ENCODE measurements at places on chromosomes 6 and 20. TPM values are rescaled to one million over a fixed set of nuclear protein-coding genes. Genes with fewer than 3 reads are reported as not detected.

GRCh38 chr6:32779036-32779435 lies 15.7 kb upstream of the HLA-DQB2 start:
- DNase-seq = no peak

DNA sequence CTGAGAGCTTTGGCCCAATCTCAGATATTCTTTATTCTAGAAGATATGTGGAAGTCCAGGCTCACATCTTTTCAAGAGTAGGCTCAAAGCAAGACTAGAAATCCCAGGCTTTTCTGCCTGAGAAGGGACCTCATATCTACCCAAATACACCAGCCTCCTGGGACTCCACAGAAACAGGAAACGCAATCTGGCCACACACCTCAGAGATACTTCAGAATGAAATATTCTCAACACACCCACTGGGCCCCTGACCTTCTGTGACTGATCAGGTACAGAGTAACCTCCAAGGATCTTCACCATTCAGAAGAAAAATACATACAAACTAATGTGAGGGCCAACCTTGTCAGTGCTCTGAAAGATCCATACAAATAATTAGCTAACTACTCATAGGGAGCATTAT lies 183.2 kb downstream of the HIVEP2 start:
- no peak for DNase-seq

GRCh38 chr6:149154261-149154821 lies 163.2 kb upstream of the TAB2 start:
- DNase-seq = no peak

The KIF25 gene
- polyA plus RNA-seq = not detected

DNA sequence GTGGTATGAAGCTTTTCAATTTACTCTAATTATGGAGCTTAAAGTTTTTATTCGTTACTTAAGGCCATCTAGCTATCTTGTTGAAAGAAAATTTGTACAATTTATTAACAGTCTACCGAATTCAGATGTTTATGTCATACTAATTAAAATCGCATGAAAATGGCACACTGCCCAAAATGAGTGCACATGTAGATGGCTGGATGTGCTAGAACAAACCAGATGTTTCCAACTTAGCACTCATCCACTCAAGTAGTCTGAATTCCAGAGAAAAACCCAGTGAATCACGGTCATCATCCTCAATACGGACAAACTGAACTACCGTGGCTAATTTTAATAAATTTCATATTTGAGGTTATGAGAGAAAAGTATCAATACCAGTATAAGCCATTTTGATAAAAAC lies 70.4 kb downstream of the COL12A1 start:
- DNase-seq = no peak

The MUCL3 gene
- not detected for polyA plus RNA-seq

The MUC21 gene
- polyA plus RNA-seq = not detected

DNA sequence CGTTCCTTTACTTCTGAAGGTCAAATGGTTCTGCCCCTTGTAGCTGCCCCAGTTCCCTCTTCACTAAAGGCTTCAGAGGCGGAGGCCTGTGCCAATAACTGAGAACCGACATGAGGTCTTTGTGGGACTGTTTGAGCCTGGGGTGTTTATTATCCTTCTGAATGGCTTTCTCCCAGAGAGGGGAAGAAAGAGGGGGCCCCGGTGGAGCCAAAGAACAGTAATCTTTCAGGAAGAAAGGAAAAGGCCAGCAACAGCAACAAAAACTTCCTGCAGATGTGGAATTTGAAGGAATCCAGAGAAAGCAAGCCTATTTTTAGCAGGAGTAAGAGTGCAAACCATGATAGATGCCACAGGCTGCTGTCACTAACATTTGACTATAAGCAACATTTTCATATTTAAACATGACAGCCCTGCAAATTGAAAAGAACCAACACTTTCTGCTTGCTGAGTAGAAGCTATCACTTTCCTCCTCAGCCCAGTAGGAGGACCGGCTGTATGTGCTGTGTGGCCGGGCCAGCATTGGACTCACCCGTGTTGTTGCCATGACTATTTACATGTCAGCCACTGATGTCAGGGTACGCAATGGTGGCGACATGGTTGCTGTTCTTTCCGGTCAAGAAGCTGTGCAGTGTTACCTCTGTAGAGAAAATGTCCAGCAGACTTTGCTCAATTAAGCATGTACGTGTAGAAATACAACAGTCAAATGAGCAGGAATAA lies 121.3 kb downstream of the SOBP start:
- no peak for DNase-seq

- DNase-seq = no peak
These were observed 242.7 kb downstream of the MYLK4 start for GRCh38 chr6:2508071-2508470.

- no peak for DNase-seq
These were observed 1.3 kb downstream of the PLCB1 start for GRCh38 chr20:8133310-8133768.

DNA sequence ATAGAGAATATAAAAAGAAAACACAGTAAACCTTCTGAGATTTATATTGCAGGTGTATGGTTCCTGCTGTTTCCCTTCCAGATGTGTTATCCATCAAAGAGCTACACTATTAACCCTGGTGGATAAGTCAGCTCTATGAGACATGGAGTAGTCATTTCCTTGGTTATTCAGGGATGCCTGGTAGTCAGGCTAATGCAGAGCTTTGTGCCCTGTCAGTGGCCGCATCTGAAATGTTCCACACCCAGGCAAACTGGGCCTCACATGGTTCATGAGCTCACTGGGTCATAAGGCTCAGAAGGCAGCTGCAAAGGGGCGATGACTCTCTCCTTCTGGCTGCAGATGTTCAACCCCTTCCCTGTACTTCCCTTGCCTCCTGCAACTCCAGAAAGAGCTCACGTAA lies 473.6 kb downstream of the EPHA7 start:
- DNase-seq = no peak

- DNase-seq = no peak
These were observed 30.4 kb downstream of the NTSR1 start for GRCh38 chr20:62739067-62739466.

- DNase-seq = no peak
These were observed 22.9 kb downstream of the CNBD2 start for GRCh38 chr20:35991142-35991771.

- DNase-seq = no peak
These were observed 207.0 kb downstream of the SYNDIG1 start for GRCh38 chr20:24676353-24676977.

- no peak for DNase-seq
These were observed 4.8 kb downstream of the SALL4 start for GRCh38 chr20:51797357-51798025.

DNA sequence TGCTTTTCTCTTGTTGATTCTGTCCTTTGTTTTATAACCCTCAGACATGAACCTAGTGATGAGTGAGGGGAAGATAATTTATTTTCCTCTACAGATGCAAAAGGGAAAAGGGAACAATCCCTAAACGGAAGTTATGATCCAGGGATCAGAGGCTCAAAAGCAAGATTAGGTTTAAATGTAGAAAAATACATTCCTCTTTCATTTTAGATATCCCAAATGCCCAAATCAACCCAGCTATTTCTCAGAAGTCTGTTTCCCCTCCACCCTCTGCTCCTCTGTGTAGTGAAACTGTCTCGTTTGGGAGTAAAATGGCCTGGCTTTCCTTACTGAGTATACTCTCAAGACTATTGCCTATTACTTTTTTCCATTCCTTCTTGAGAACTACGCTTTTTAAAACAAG lies 97.1 kb downstream of the PRL start:
- DNase-seq = no peak

DNA sequence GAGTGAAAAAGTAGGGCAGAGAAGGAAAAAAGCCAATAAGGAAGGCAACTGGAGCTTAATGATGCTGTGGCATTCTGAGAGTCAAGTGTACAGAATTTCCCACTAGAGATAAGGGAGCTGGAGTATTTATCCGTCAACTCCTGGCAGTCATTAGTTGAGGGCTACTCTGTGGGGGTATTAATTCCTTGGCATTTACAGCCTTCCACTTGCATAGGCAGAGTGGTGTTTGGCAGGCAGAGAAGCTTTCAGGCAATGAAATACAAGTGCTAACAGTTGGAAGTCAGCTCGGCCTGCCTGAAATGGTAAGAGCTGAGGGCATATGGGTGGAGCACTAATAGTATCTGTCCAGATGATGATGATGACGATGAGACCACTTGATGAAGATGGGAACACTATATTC lies 207.3 kb upstream of the FLRT3 start:
- no peak for DNase-seq

DNA sequence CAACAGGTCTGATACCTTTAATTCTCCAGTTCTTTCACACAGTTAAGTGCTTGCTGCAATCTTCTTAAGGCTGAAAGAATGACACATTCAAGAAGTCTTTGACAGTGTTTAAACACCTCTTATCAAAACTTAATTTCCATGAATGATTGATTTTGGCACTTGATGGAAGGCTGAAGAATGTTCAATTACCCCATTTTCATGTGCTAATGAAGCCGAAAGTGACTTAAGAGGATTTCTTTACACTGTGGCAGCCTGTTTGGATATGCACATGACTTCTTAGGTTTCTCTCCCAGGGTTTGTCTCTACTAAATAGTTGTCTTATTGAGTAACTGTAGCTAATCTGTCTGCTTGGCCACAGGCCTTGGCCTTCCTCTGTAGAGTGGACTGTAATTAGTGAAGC lies 81.1 kb upstream of the PRDM1 start:
- DNase-seq = no peak

- no peak for DNase-seq
These were observed 112.0 kb upstream of the SIRPA start for GRCh38 chr20:1783245-1783644.

DNA sequence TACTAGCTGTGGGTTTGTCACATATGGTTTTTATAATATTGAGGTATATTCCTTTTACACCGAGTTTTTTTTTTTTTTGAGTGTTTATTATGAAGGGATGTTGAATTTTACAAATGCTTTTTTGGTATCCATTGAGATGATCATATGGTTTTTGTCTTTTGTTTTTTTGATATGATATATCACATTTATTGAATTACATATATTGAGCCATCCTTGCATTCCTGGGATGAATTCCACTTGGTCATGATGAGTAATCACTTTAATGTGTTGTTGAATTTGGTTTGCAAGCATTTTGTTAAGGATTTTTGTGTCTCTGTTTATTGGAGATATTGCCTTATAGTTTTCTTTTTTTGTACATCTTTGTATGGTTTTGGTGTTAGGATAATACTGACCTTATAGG lies 3.3 kb upstream of the ZNF337 start:
- no peak for DNase-seq

DNA sequence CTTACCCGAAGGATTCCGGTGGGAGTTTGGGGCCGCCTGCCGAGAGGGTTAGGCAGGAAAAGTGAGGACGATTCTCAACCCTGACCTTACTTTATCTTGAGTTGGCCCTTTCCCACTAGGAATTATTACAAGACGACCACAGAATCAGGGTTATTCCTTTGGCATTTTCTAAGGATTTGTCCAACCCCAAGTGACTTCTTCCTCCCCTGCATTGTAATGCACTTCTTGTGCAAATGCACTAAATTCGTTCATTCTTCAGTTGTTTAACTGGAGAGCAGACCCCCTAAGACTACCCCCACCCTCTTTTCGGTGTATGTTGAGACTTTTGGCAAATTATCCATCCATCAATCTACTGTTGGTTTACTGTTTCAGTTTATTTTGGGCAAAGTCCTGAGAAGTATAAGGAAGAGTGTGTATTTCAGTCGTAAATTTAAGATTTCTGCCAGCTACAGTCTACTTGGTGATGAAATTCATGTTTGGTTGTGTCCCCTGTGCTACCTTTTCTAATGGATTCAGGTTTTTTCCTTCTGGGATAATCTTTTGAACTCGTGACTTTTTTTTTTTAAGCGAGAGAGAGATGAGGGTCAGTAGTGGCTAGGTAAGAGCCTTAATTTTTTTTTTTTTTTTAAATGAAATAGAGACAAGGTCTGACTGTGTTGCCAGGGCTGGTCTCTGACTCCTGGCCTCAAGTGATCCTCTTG lies 611 bp upstream of the TMEM217 start:
- DNase-seq = no peak

The SYTL3 gene
- 1.6 TPM for polyA plus RNA-seq

DNA sequence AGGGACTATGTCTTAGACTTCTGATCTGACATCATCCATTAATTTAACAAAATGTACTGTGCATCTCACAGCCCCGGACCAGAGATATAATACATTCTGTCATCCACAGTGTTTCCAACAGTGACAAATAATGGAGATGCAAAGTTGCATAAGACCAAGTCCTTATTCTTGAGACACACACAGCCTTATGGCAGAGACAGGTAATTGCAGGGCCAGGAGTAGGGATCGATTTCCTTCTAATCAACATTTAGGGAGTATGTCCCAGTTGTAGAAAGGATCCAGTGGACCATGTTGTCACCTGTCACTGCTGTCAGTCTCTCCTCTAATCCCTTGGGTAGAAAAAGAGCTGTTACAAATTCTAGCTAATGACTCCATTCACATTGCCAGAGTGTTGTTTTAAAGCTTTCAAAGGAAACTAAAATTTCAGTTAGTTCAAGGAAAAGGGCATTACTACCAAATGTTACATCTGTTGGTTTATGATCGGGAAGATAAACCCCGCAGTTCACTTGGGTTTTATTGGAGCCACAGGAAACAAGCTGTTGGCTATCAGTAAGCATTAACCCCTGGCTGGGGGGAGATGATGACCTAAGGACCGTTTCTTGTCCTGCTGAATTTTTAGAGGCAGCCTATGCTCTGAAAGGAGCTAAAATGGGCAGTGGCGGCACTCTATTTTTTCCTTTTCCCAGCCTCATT lies 111.4 kb upstream of the ATXN1 start:
- DNase-seq = no peak

GRCh38 chr6:93164781-93165180 lies 254.6 kb downstream of the EPHA7 start:
- DNase-seq = no peak

GRCh38 chr6:111664565-111665030 lies 58.9 kb upstream of the TRAF3IP2 start:
- no peak for DNase-seq
